Common myeloid progenitor, CD34-positive (primary cell): ENCODE measurements at places on chromosomes 7 and 10.

- no peak for DNase-seq
Observed at GRCh38 chr7:98913026-98913425, 34.7 kb downstream of the TRRAP start.

GRCh38 chr7:112154690-112155089 is 51.5 kb downstream of the DOCK4 start:
- no peak for DNase-seq

GRCh38 chr10:58621379-58622077 is 108.9 kb downstream of the BICC1 start:
- no peak for DNase-seq

GRCh38 chr7:22402250-22402649 is 45.3 kb upstream of the RAPGEF5 start:
- DNase-seq = peak; percentile 16

- DNase-seq = no peak
Observed at GRCh38 chr7:35987016-35987415, 166.0 kb upstream of the EEPD1 start.

- no peak for DNase-seq
Observed at GRCh38 chr10:97178074-97178473, 7.7 kb downstream of the SLIT1 start.

DNA sequence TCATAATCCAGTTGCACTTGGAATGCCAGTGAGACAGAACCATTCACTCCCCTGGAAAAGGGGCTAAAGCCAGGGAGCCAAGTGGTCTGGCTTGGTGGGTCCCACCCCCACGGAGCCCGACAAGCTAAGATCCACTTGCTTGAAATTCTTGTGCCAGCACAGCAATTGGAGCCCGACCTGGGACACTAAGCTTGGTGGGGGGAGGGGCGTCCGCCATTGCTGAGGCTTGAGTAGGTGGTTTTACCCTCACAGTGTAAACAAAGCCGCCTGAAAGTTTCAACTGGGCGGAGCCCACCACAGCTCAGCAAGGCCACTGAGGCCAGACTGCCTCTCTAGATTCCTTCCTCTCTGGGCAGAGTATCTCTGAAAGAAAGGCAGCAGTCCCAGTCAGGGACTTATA is 200.7 kb upstream of the NPSR1 start:
- no peak for DNase-seq

GRCh38 chr7:157540606-157541294 is 203.9 kb downstream of the DNAJB6 start:
- no peak for DNase-seq

GRCh38 chr10:83625831-83626360 is 513.4 kb upstream of the GHITM start:
- DNase-seq = no peak

DNA sequence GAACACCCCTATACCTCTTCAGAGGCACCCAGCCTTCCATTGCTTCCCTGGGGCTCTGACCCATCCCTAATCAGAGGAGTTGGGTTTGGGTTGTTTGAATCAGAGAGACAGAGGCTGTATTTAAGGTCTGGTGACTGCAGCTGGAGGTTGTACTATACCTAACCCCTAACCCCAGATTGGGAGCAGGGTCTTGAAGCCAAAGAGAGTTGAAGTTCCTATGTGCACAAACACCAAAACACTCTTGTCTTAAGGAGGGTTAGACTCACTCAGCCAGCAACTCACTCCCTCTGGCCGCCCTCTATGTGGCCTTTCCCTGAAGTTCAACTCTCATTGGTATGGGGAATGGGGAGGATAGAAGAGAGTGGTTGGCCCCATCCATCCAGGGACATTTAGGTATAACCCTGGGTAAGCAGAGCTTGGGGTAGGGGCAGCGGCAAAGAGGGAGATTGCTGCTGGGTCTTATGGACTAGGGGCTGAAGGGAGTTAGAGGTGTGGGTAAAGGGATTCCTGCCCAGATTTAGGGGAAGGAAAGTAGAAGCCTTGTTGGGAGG is 80.0 kb downstream of the PAX2 start:
- DNase-seq = no peak

GRCh38 chr7:25565949-25566348 is 337.7 kb upstream of the NPVF start:
- peak; percentile 82 for DNase-seq

DNA sequence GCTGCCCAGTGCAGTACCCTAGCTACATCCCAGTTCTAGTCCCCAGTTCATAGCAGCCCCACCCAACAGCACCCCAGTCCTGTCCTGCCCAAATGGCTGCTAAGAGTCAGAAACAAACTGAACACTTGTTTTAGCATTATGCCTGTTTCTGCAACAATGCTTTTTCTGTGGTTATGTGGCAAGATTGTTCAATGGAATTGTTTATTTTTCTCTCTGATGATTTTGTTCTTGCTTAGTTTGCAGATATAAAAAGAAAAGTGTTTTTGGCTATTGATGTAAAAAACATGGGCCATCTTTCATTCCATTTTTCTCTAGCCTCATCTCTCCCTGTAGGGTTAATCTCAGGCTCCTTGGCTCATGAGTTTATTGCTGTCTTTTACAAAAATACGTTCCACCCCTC is 42.5 kb downstream of the LRRC4 start:
- no peak for DNase-seq

DNA sequence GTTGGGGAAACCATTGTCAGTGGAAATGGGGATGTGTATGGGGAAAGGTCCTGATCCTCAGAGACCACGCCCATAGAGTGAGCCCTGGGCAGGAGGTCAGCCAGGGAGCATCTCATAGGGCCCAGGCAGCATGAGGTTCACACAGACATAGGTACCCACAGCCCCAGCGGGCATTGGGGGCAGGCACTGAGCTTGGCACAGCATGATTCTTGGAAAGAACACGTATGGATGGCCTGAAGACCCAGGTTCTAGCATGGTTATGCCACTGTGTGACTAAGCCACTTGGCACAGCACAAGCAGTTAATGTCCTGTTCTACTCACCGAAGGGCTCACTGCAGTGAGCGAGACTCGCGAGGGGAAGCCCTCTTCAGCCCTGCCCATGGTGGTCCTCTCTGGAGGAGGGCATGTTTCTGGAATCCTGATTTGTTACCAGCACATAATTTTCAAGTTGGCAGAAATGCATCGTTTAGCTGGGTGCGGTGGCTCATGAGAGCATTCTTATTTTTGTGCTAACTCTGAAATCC is 125.2 kb downstream of the UBE2H start:
- DNase-seq = no peak

DNA sequence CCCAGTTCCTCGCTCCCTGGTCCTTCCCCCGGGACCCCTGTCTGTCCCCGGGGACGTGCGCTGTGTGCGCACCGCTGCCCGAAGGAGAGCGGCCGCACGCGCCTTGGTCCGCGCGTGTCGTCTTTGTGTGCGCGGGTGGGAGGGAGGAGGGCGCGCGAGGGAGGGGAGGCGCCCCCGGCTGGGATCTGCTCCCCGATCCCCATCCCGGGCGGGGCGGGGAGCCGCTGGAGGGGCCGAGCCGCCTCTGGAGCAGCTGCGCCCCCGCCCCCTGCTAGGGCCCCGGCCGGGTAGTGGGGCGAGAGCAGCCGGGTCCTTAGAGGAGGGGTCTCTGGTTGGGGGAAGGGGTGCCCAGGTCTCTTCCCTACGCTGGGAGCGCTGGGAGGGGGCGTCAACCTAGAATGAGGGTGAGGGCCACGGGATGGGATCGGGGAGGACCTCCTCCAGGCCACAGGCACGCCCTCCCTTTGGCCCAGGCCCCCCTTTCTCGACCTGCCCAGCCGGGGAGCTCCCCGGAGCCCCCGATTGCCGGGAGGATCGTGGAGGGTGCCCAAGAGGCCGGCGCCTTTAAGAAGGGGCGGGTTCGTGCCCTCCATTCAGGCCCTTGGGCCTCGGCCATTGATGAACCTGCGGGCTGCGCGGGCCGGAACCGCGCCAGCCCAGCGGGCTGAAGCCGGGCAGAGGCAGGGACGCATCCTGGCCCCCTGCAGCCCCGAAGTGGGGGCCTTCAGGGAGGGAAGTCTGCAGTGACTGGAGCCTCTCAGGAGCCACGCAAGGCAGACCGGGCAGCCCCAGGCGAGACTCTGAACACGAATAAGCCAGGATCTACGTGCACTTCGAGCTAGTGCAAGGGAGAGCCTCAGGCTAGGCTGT is 678 bp downstream of the SH2B2 start:
- DNase-seq = peak; percentile 37

- no peak for DNase-seq
Observed at GRCh38 chr10:73439605-73440312, 6.4 kb upstream of the MSS51 start.

- no peak for DNase-seq
Observed at GRCh38 chr7:71414490-71414889, 282.5 kb downstream of the GALNT17 start.

GRCh38 chr10:22103701-22104470 is 100.4 kb upstream of the DNAJC1 start:
- DNase-seq = peak; percentile 47
